Adrenal gland (tissue), 19 donors: ENCODE measurements at places on chromosomes 2 and 18.

DNA sequence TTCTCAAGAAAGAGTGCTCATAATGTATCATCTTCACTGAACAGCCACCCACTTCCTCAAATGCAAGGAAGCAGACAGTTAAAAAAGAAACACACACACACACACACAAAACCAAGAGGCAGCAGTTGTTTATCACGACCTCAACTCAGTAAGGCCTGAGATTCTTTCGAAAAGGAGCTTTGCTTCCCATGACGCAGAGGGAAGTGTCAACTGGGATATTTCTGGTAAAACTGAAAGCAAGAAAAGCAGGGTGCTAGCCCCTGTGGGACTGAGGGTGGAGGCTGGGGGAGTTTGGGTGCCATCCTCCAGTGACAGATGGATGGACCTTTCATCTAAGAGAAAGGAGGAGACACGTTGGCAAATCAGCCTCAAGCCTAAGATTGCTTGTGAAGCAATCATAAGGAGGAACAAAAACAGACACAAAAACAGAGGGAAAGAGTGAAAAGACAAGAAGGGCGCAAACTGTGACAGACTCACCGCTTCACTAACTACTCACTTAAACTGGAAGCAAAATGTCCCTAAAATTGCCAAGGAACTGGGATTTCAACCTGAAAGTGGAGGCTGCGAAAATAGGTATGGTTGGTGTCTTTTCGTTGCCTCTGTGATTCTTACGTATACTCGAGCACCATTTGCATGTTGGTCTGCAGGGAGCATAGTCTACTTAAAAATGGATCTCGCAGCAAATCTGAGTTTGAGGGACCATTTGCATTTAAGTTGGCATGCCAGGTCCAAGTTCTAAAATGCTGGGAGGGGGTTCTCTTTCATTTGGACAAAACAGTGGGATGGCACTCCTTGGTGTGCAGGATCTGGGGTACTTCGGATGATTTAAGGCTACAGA, at the start of gene ARHGAP25:
Gene ARHGAP25, plus strand, starts transcription at position 124 of the 838 bp plus-strand sequence. Its CDS starts 389 bp downstream, at position 513.
- no peak for DNase-seq

DNA sequence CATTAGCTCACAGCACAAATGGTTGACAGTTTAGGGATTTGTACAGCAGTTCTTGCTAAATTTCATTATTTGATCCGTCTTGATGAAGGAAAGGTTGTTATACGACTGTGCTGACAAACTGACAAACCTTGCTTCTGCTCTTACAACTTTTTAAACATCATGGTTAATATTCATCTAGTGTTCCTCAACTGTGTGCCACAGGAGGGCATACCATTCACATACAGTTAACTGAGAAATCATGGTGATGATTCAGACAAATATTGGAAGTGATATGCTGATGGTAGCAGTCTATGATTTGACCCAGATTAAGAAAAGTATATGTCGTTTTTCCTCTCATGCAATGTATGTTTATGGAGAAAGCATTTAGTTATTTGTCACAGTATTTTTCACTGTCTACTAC, 129.8 kb upstream of the FSIP2 start:
- no peak for DNase-seq

GRCh38 chr2:226995625-226996041, 159.8 kb downstream of the RHBDD1 start:
- peak; percentile 94 for DNase-seq

DNA sequence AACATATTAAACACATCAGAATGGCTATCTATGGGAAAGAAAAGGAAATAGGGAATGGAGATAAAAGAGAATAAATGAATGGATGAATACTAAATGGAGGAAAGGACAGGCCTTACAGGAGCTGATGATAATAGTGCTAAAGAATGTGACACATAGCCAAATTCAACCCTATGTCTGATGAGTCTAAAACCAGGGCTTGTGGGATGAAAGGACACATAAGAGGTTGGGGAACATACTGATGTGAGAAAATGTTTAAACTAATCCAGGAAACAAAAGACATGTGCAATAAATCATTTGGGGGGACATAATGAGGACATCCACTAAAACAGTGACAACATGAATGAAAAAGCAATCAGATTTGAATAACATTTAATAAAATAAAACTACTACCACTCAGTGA, 120.0 kb downstream of the DYM start:
- no peak for DNase-seq

DNA sequence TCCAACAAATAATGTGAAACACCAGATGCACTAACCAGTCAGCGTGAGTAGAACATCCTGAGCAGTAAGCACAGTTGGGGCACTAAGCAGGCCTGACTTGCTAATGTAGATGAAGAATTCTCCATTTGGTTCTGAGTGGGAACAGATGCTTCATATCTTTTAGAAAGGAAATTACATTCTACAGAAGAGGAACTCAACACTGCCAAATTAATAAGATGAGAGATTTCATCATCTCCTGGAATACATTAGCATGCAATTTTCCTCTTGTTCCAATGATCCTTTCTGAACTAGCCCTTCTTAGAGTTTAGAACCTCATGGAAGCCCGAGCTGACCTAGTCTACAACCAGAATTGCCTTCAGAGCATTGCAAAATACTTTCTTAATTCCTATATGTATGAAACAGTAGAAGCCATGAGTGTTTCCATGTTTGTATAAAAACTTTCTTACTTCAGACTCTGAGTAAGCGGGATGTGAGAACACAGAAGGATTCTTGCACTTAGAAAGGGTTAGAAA, 34.8 kb downstream of the COL5A2 start:
- DNase-seq, result no peak

- peak; percentile 43 for DNase-seq
Measured at GRCh38 chr2:62309465-62310091, 113.7 kb downstream of the B3GNT2 start.

DNA sequence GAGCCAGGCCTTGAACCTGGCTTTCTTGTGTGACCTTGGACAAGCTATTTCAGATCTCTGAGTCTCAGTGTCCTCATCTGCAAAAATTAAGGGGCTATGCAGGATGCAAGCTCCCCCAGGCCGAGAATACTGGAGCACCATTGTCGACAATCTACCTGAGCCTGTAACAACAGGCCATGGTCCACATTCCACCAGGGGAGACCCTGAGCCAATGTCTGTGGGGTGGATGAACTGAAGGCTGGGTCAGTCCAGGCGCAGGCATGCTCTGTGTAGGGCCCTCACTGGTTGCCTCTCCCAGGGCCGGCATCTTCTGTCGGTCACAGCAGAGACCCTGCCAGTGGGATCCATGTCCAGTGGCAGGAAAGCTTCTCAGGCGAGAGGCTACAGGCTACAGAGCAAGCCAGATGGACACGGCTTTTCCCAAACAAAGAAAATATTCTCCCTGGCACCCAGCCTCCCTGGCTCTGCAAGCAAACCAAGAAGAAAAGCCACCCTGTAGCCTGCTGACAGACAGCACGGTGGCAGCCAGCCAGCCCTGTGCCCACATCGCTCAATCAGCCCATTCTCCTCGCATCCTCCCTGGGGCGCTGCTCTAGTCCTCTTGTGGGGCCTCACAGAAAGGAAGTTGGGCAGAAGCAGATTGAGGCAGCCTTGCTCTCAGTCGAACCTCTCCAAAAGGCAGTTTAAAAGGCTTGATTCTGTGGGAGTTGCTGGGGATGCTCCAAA, 48.7 kb upstream of the FZD7 start:
- DNase-seq, result peak; percentile 52

DNA sequence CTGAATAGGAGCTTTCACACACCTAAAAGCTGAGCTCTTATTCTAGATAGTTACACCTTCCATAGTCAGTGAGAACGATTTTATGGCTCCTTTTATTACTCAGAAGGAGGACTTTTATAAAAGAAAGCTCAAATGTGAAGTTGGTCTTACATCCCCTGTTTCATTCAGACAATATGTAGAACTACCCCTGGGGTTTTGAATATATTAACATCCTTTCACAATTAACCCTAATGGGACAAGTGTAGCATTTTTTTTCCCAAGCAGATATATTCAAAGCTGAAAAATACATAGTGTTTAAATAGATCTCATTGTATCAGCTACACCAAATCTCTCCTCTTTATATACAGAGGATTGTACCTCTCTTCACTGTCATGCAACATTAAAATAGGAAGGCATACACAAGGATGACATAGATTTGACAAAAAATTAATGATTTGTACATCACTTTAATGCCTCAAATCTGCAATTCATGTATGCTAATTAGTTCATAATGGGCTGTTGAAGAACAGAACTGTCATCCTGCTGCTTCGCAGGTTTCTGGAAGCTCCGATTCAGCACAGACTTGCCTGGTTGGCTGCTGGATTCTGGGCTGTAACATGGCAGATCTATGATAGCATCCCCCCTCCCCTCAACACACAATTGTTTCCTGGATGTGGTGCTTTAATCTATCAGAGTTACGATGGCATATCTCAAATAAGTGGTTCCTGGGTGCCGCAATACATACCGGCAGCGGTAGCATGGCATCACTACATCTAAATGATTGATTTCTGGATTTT, 129.7 kb upstream of the PARD3B start:
- DNase-seq, result no peak

GRCh38 chr2:23220513-23221094, 164.4 kb upstream of the KLHL29 start:
- no peak for DNase-seq

GRCh38 chr2:38648107-38648761, 17.7 kb upstream of the GALM start:
- no peak for DNase-seq

- DNase-seq, result no peak
Measured at GRCh38 chr2:45117383-45117782, 108.1 kb upstream of the SIX2 start.

GRCh38 chr2:28137221-28137620, 246.7 kb downstream of the BABAM2 start:
- DNase-seq, result peak; percentile 63

- peak; percentile 73 for DNase-seq
Measured at GRCh38 chr2:152525277-152525838, 190.4 kb downstream of the FMNL2 start.

- DNase-seq, result no peak
Measured at GRCh38 chr18:62721839-62722795, 6.8 kb downstream of the PHLPP1 start.

- DNase-seq, result no peak
Measured at GRCh38 chr2:56084111-56084901, 99.5 kb upstream of the CCDC85A start.

GRCh38 chr2:19070886-19071285, 287.5 kb downstream of the OSR1 start:
- no peak for DNase-seq

DNA sequence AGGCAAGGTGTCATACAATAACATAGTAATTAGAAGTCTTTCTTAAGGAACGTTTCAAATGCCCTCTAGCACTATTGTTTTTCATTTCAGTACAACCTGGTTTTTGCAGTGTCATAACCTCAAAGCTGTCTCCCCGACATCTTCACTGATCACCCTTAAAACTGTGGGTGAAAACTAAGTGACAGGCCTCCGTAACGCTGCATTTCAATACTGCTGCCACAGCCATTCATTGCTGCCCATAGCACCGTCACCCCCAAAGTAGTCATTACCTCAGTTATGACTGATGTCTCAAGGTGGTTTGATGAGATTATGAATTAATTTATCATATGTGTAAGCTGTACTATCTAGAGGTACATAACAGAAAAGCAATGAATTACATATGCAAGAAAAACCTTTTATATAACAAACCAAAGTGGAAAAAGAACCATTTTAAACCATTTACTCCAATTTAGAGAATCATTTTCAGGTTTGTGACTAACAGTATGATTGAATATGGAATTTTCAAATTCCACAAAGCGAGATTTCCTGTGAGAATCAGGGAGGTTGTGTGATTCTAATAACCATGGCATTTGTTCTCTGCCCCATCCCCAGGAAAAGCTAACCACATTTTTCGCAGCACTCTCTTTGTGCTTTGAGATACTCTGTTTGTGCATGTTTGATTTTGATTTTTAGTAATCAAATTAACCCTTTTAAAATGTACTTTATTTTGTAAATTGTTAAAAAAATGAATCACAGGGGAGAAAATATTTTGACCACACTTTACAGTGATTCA, 263.0 kb downstream of the PTGR3 start:
- DNase-seq, result no peak

GRCh38 chr2:207807516-207807915, 37.8 kb upstream of the FZD5 start:
- DNase-seq, result no peak

DNA sequence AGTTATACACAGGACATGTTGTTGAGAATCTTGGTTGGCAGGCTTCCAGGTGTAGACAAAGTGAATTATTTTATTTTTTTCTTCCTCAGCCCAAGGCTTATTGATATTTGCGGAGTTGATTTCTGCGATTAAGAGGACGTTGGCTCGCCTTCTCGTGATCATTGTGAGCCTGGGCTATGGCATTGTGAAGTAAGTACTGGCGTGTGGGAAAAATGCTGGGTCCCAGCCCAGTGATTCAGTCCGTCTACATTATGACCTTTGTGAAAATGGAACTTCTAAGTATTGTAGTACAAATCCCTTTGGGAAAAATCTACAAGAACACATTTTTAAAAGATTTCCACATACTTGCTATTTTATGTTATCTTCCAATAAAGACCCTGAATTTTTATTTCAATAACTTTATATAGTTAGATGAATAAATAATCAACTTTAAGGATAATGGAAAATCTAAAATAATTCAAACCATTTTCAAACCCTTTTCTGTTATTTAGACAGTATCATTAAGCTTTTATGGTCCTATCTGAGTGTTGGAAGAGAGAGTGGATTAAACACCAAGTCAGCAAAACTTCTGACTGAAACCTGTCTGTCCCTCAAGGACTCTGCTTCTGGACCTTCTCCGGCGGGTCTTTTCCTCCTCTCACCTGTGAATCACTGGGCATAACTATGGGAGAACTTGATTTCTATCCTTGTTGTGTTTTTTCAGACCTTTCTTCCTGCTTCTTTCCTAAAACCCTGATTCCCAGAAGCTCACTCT, 31.0 kb downstream of the TMEM87B start:
- peak; percentile 63 for DNase-seq

DNA sequence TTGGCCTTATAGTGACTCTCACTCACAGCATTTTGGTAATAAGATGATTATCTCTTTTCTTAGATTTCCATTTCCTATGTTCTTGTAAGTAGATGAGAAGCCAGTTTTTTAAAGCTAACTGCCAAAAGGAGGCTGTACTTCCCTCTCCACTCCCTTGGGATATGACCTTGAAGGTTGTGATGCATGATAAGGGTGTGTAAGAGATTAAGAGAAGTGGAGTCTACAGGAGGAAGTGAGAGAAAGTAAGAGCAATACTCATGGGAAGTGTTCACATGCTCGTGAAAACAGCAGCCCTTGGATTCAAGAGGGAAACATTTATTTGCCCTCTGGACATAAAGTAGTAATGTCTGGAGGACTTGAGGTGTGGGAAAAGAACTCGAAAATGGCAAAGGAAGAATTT, 171.5 kb downstream of the EVA1A start:
- no peak for DNase-seq

DNA sequence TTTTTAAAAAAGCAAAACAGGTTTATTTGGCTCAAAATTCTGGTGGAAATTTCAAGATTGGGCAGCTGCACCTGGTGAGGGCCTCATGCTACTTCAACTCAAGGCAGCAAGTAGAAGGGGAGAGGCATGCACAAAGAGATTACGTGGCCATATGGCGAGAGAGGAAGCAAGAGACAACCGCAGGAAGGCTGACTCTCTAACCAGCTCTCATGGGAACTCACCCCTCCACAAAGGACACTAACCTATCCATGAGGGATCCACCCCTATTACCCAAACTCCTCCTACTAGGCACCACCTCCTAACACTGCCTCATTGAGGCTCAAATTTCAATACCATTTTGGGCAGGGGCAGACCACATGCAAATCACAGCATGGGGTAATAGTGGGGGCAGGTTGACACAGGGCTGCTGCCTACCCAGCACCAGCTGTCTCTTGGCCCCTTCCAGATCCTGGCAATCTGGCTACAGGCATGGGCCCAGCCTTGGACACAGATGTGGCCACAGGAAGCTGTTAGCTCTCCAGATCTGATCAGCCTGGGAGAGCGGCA, 2.0 kb upstream of the CAPN10 start:
- DNase-seq, result no peak
